Activated T-cell treated with anti-CD3 and anti-CD28 coated beads, Interleukin-2, amount 50 U/mL, for 72 hours (primary cell): ENCODE measurements at places on chromosomes 12 and 14. TPM values are rescaled to one million over a fixed set of nuclear protein-coding genes. Genes with fewer than 3 reads are reported as not detected.

GRCh38 chr14:34128665-34129064, 177.8 kb upstream of the EGLN3 start:
- H3K27ac ChIP-seq = no peak overlapping the region
- no peak for DNase-seq
- no peaks in the 10 kb centered on the region for H3K36me3 ChIP-seq
- H3K27me3 ChIP-seq = no peaks in the 10 kb centered on the region

DNA sequence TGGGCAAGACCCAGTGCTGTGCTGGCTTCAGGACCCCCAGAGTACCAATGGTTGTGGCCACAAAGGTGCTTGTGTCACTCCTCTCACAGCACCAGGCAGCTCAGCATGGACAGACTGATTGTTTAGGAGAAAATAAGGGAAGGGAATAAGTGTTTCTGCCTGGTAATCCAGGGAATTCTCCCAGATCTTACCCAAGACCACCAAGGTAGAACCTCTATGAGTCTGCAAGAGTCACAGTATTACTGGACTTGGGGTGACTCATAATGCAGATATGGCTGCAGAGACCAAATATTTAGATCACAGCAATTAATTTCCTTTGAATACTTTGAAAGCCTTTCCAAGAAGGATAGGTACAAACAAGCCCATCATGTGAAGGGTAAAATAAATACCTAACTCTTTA, 1178.3 kb upstream of the FLRT2 start:
- H3K27ac ChIP-seq = no peak overlapping the region
- no peaks in the 10 kb centered on the region for H3K36me3 ChIP-seq
- no peaks in the 10 kb centered on the region for H3K4me1 ChIP-seq
- H3K4me3 ChIP-seq = no peak overlapping the region
- H3K27me3 ChIP-seq = no peaks in the 10 kb centered on the region

- H3K4me1 ChIP-seq = peaks cover 35% of the 10 kb centered on the region
- peak overlapping the region; percentile 64 for H3K27ac ChIP-seq
- H3K27me3 ChIP-seq = no peaks in the 10 kb centered on the region
- peak; percentile 67 for DNase-seq
Measured at GRCh38 chr12:3743803-3744202, 9.1 kb downstream of the CRACR2A start.

- DNase-seq = no peak
- H3K27ac ChIP-seq = no peak overlapping the region
- no peaks in the 10 kb centered on the region for H3K36me3 ChIP-seq
- H3K4me1 ChIP-seq = no peaks in the 10 kb centered on the region
- no peak overlapping the region for H3K4me3 ChIP-seq
- no peaks in the 10 kb centered on the region for H3K27me3 ChIP-seq
Measured at GRCh38 chr14:101031186-101031585, 127.7 kb upstream of the RTL1 start.

DNA sequence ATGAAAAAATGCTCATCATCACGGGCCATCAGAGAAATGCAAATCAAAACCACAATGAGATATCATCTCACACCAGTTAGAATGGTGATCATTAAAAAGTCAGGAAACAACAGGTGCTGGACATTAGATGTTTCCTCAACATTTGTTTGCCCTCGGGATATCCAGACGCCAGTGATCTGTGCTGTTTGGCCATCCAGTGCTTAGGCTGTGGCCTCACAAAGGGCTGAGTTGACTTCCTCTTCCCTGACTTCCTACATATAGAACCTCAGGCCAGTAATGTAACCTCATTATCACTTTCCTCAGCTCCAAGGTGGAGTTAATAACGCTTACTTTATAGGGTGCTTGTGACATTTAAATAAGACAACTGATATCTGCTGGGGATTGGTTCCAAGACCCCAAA, 51.8 kb downstream of the SLC15A5 start:
- no peaks in the 10 kb centered on the region for H3K36me3 ChIP-seq
- DNase-seq = no peak
- H3K27me3 ChIP-seq = no peaks in the 10 kb centered on the region
- no peaks in the 10 kb centered on the region for H3K4me1 ChIP-seq

- no peak overlapping the region for H3K4me3 ChIP-seq
- no peaks in the 10 kb centered on the region for H3K36me3 ChIP-seq
- DNase-seq = no peak
Measured at GRCh38 chr14:23392613-23393012, 15.5 kb downstream of the MYH6 start.

DNA sequence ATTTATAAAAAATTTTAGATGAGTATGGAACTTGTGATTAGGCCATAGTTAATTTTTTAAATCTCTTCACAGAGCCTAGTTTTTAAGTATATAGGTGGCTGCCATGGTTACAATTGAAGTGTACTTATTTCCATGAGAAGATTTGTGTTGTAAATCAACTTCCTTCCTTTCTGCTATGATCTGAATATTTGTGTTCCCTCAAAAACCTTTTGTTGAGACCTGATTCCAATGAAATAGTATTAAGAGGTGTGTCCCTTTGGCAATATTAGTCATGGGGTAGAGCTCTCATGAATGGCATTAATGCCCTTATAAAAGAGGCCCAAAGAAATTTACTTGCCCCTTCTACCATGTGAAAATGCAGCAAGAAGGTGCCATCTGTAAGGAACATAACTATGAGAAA, 28.8 kb downstream of the ETNK1 start:
- no peak overlapping the region for H3K27ac ChIP-seq
- no peak overlapping the region for H3K4me3 ChIP-seq
- H3K4me1 ChIP-seq = peaks cover 52% of the 10 kb centered on the region
- H3K27me3 ChIP-seq = no peaks in the 10 kb centered on the region
- no peak for DNase-seq

GRCh38 chr12:120687578-120688289, 785 bp downstream of the MLEC start:
- H3K27ac ChIP-seq = peak overlapping the region; percentile 24
- peaks cover 4% of the 10 kb centered on the region for H3K36me3 ChIP-seq
- H3K4me3 ChIP-seq = peak overlapping the region; percentile 100
- peak; percentile 35 for DNase-seq
- H3K27me3 ChIP-seq = no peaks in the 10 kb centered on the region

- no peak for DNase-seq
- no peaks in the 10 kb centered on the region for H3K36me3 ChIP-seq
- H3K4me1 ChIP-seq = no peaks in the 10 kb centered on the region
- H3K4me3 ChIP-seq = no peak overlapping the region
- no peaks in the 10 kb centered on the region for H3K27me3 ChIP-seq
Measured at GRCh38 chr12:120668091-120668867, 18.7 kb upstream of the MLEC start.

DNA sequence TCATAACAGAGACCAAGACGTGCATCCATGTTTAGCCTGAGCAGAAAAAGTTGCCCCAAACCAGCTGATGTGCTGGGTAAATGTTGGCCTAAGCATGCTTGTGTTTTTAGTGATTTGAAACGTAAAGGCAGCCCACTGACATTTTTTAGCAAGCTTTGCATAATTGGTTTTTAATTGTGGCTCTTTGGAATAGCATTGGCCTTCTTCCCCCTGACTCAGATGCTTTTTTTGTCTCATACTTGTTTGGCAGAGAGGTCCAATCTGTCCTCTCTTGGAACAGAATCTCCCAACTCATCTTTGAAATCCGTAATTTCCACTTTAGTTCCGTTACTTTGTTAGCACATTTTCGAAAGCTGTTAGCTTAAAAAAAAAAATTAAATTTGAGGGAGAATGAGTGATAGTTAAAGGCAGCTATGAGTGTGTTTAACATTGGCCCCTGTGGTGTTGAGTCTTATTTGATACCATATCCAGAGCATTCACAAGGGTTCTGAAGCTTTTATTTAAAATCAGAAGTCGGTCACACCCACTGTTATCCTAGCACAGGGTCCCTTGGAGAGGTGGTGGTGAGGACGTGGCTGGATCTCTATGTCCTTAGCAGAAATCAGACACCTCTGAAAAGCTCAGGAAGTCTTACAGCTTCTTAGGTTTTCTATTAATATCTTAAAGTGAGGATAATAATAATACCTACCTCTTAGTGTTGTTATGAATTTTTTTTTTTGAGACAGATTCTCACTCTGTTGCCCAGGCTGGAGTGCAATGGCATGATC, 15.6 kb downstream of the JDP2 start:
- DNase-seq = no peak
- no peaks in the 10 kb centered on the region for H3K27me3 ChIP-seq
- H3K4me1 ChIP-seq = peaks cover 15% of the 10 kb centered on the region
- no peak overlapping the region for H3K27ac ChIP-seq
- H3K4me3 ChIP-seq = no peak overlapping the region

- H3K27ac ChIP-seq = peak overlapping the region; percentile 89
- DNase-seq = no peak
- peaks cover 44% of the 10 kb centered on the region for H3K4me1 ChIP-seq
- peaks cover 8% of the 10 kb centered on the region for H3K36me3 ChIP-seq
- H3K27me3 ChIP-seq = no peaks in the 10 kb centered on the region
Measured at GRCh38 chr12:68479896-68480291, 130.8 kb upstream of the RAP1B start.

GRCh38 chr14:75044752-75045151, 6.5 kb downstream of the MLH3 start:
- peak overlapping the region; percentile 42 for H3K4me3 ChIP-seq
- no peaks in the 10 kb centered on the region for H3K27me3 ChIP-seq
- peaks cover 5% of the 10 kb centered on the region for H3K36me3 ChIP-seq
- no peak overlapping the region for H3K27ac ChIP-seq
- no peak for DNase-seq
- H3K4me1 ChIP-seq = peaks cover 54% of the 10 kb centered on the region

- H3K36me3 ChIP-seq = no peaks in the 10 kb centered on the region
- no peak overlapping the region for H3K4me3 ChIP-seq
- no peaks in the 10 kb centered on the region for H3K27me3 ChIP-seq
- H3K4me1 ChIP-seq = peaks cover 69% of the 10 kb centered on the region
- no peak overlapping the region for H3K27ac ChIP-seq
- DNase-seq = no peak
Measured at GRCh38 chr14:68286667-68287066, 467.1 kb downstream of the RAD51B start.

DNA sequence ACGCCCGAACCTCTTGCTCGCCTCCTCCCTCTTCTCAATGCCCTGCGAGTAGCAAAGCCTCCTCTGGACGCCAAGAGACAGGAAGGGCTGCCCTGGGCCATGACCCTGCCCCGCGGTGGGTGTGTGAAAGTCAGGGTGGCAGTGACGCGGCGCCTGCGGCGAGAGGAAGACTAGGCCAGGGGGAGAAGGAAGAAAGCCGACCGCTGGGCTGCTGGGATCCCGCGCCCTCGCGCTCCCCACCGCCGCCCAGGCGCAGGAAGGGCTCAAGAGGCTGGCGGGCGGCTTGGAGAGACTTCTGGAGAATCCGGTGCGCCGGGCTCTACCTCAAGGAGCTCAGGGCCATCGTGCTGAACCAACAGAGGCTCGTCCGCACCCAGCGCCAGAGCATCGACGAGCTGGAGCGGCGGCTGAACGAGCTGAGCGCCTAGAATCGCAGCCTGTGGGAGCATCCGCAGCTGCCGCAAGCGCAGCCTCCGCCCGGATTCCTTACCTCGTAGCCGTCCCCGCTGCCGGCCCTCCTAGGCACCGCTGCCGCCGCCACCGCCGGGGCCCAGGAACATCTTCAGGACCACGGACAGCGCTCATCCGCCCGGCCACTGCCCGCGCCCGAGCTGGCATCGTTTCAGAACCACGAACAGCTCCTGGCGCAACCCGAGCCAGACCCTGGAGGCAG, 105.0 kb upstream of the PRB2 start:
- H3K4me1 ChIP-seq = peaks cover 5% of the 10 kb centered on the region
- DNase-seq = peak; percentile 84
- peaks cover 26% of the 10 kb centered on the region for H3K27me3 ChIP-seq

GRCh38 chr12:1880876-1881275, 37.6 kb downstream of the CACNA2D4 start:
- no peak overlapping the region for H3K4me3 ChIP-seq
- H3K36me3 ChIP-seq = no peaks in the 10 kb centered on the region
- H3K4me1 ChIP-seq = no peaks in the 10 kb centered on the region
- no peaks in the 10 kb centered on the region for H3K27me3 ChIP-seq
- no peak for DNase-seq
- H3K27ac ChIP-seq = no peak overlapping the region

GRCh38 chr14:54342806-54343205, 54.0 kb upstream of the CDKN3 start:
- no peak overlapping the region for H3K27ac ChIP-seq
- no peaks in the 10 kb centered on the region for H3K36me3 ChIP-seq
- DNase-seq = no peak
- H3K4me3 ChIP-seq = no peak overlapping the region
- H3K4me1 ChIP-seq = no peaks in the 10 kb centered on the region

GRCh38 chr12:98057701-98058100, 457.7 kb upstream of the TMPO start:
- H3K27me3 ChIP-seq = no peaks in the 10 kb centered on the region
- no peak for DNase-seq
- H3K4me3 ChIP-seq = no peak overlapping the region
- no peak overlapping the region for H3K27ac ChIP-seq
- no peaks in the 10 kb centered on the region for H3K4me1 ChIP-seq

GRCh38 chr12:18998343-18999261, 130.9 kb upstream of the PLEKHA5 start:
- DNase-seq = no peak
- no peaks in the 10 kb centered on the region for H3K27me3 ChIP-seq
- H3K27ac ChIP-seq = no peak overlapping the region
- H3K36me3 ChIP-seq = no peaks in the 10 kb centered on the region

GRCh38 chr12:57112492-57113294, 1.5 kb upstream of the STAT6 start:
- H3K4me1 ChIP-seq = peaks cover 41% of the 10 kb centered on the region
- no peak for DNase-seq
- peaks cover 12% of the 10 kb centered on the region for H3K36me3 ChIP-seq
- H3K27ac ChIP-seq = no peak overlapping the region

DNA sequence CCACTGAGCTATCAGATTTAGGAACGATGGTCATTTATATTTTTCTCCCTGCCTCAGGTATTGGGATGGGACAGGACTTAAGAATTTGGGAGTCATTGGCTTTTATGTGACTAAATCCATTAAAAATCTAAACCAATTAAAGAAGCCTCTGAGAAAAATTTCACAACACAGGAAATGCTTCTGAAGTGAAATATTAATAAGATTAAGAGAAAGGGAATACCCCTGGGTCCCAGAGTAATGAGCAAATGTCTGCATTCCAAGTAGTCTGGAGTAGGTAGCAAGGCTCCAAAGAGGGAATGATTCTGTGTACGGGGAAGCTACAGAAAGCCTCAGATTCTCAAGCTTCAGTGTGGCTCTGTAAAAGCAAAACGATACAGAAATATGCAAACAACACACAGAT, 707 bp upstream of the MED6 start:
- peaks cover 5% of the 10 kb centered on the region for H3K36me3 ChIP-seq
- no peak for DNase-seq
- H3K27me3 ChIP-seq = peaks cover 3% of the 10 kb centered on the region
- peaks cover 35% of the 10 kb centered on the region for H3K4me1 ChIP-seq

GRCh38 chr14:91144425-91145145, 30.7 kb downstream of the DGLUCY start:
- peak overlapping the region; percentile 56 for H3K27ac ChIP-seq
- no peak for DNase-seq
- peaks cover 42% of the 10 kb centered on the region for H3K4me1 ChIP-seq

Gene CRACR2A
- 20.0 TPM for total RNA-seq

Gene MYF5
- not detected for total RNA-seq

Gene TAS2R7
- not detected for total RNA-seq

Gene E2F7
- 5.7 TPM for total RNA-seq

Gene MMP17
- not detected for total RNA-seq

Gene REM2
- total RNA-seq = 4.6 TPM

Gene ANKRD33
- not detected for total RNA-seq

Gene GYS2
- total RNA-seq = not detected

Gene DIO2
- not detected for total RNA-seq

Gene GLIPR1
- 6.3 TPM for total RNA-seq
